ENCODE measurements at places on chromosomes 2 and 18. TPM values are rescaled to one million over a fixed set of nuclear protein-coding genes. Genes with fewer than 3 reads are reported as not detected.

The ERICH2 gene
- total RNA-seq: not detected

The CYTIP gene
- 1.3 TPM for total RNA-seq

The CCNYL1 gene
- 19.0 TPM for total RNA-seq

The ST3GAL5 gene
- total RNA-seq: 1.2 TPM

The LRRTM1 gene
- not detected for total RNA-seq

The RIT2 gene
- not detected for total RNA-seq

The CRIM1 gene
- 15.2 TPM for total RNA-seq

The KIF1A gene
- 0.12 TPM for total RNA-seq

The CYP1B1 gene
- total RNA-seq: 2.0 TPM

The GREB1 gene
- total RNA-seq: 0.60 TPM

The ARHGAP25 gene
- total RNA-seq: 3.1 TPM

The TUBB8B gene
- not detected for total RNA-seq

The CBLN2 gene
- not detected for total RNA-seq

The DOCK10 gene
- total RNA-seq: 6.7 TPM

The TTN gene
- 1.5 TPM for total RNA-seq

The UBE2F gene
- total RNA-seq: 58.2 TPM

The REG1B gene
- total RNA-seq: not detected

The PLCL1 gene
- 0.20 TPM for total RNA-seq

The CXCR1 gene
- 0.72 TPM for total RNA-seq

The ZNF407 gene
- 6.3 TPM for total RNA-seq

The UGT1A8 gene
- total RNA-seq: 0.16 TPM

The COL3A1 gene
- total RNA-seq: 43.8 TPM

The CHRNG gene
- not detected for total RNA-seq

The ANKRD30BL gene
- total RNA-seq: not detected

The MPP4 gene
- not detected for total RNA-seq

The EML6 gene
- total RNA-seq: 5.2 TPM

The ZNF2 gene
- 1.6 TPM for total RNA-seq

The MEP1B gene
- not detected for total RNA-seq

The CHRND gene
- total RNA-seq: not detected

The NGEF gene
- total RNA-seq: 6.1 TPM

The GPR75 gene
- 1.5 TPM for total RNA-seq

The ZNF396 gene
- total RNA-seq: 0.80 TPM

The SERPINB11 gene
- 7.1 TPM for total RNA-seq

The FBXO48 gene
- 1.00 TPM for total RNA-seq

The PPIL3 gene
- 22.3 TPM for total RNA-seq

The TLX2 gene
- not detected for total RNA-seq

The CFC1 gene
- total RNA-seq: not detected

The CIB4 gene
- total RNA-seq: not detected

The SERPINB3 gene
- total RNA-seq: 879 TPM

The ASB18 gene
- total RNA-seq: not detected
